Left ventricle myocardium superior (tissue), 1 donor: ENCODE measurements at places on chromosomes 3 and 15.

GRCh38 chr3:81699536-81700320, 61.7 kb downstream of the GBE1 start:
- DNase-seq: no peak

- DNase-seq: no peak
These were observed 146.8 kb upstream of the FRMD4B start for GRCh38 chr3:69532547-69533224.

DNA sequence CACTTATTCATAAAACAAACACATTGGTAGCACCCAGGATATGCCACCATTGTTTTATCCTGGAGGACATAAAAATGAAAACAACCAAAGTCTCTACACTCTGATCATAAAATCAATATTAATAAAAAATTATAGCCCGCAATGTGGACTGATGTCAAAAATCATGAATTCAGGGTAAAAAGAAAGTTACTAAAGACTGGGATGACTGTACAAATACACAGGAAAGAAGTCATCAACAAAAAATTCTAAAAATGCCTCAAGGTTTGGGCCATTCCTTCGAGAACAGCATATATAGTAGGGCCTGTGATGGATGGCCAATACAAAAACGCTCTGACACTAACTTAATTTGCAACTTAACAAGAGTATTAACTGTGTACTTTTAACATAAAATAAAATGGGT, 76.8 kb downstream of the THBS1 start:
- DNase-seq: no peak

GRCh38 chr15:32843219-32843815, 125.5 kb downstream of the GREM1 start:
- DNase-seq: no peak

GRCh38 chr3:23019596-23020300, 183.4 kb upstream of the UBE2E2 start:
- no peak for DNase-seq

DNA sequence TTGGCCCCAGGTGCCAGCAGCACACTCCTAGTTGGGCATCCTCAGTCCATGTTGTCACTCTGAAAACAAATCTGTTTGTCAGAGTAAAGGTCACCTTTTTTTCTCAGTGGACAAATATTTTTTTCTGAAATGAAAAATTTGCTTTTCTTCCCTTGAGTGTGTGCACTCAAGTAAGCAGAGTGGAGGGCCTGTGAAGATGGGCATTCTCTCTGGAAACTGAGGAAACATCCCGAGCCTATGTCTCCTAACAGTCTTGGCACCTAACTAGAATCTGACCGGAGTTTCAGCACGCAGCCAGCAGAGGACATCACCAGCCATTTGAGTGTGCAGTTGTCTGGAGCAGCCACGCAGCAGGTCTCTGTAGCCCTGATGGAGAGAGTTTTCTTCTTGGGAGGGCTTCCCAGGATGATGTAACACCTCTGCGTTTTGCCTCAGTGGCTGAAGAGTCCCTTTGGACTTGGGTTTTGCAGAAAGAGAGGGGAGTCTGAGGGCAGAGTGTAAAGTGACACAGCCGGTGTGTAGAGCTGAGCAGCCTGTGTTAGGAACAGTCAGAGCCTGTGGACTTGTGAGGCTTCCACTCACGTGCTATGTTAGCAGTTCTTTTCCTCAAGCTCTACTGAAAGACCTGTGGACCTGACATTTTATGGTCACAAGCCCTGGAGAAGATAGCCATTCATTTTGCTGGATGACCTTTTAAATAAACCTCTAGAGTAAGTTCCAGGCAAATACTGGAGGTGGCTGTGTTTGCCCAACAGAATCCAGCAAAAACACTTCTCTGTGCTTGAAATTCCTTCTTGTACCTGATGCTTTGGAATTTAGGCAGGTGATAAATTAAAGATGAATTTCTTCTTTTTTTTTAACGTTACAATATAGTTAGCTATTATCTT, 51.6 kb downstream of the ABHD2 start:
- DNase-seq: peak; percentile 52

DNA sequence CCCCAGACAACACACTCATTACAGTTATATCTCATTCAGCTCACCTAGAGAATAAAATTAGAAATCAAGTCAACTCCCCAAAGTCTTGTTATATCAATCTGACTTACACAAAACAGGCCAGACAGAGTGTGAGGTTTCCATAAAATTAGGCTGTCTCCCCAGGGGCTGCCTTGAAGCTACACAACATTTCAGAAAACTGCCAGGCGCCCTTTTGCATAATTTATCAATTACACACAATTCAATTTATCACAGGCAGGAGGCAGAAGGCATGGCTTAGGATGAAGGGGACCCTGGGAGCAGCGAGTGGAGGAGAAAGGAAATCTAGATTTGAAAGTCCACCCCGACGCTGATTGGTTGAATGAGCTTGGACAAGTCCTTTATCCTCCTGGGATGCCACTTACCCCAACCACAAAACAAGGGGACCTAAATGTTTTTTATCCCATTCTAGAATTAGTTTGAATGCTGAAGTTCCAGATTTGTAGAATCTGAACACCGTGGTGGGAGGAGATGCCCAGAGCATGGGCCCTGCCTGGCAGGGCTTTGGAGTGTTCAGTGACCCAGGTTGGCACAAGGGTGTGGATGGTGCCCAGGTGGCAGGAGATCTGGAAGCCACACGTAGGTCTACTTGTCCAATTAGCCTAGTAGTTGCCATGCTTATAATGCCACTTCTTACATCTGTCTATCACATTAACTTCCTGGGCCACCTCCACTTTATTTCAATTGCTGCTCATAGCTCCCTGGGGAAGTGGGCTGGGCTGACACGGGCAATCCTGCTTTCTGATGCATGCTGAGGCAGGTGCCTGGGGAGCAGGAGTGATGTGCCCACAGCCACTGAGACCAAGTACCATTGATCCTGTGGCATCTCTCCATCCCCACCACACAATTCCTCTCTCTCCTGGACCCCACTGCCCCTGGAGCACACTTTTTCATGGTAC, 119.8 kb upstream of the TLE3 start:
- DNase-seq: no peak

DNA sequence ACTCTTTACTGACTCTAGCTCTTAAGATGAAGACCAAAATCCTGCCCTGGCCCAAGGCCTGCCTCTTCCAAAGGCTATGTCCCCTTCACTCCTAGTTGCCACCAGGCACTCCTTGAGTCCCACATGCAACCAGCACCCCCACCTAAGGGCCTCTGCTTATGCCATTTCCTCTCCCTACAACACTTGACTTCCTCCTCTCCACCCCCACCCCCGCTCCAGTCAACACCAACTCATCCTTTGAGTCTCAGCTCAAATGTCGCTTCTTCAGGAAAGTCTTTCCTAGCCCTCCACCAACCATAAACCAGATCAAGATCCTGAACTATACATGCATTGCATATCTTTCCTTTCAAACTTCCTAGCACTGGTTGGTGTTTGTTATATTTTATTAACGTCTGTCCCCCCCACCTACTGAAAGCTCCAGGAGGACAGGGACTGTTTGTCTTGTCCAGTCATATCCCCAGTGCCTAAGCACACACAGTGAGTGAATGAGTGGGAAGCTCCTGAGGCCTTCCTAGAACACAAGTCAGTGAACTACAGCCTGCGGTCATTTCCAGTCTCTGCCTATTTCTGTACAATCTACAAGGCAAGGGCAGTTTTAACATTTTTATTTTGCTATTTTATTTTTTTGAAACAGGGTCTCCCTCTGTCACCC, 7.3 kb downstream of the TBC1D2B start:
- no peak for DNase-seq

- DNase-seq: no peak
These were observed 752.3 kb downstream of the EPHA3 start for GRCh38 chr3:89859757-89860156.
